ENCODE measurements at places on chromosomes 4 and X.

GRCh38 chr4:106423791-106424190 is 55.2 kb upstream of the GIMD1 start:
- no peak for DNase-seq

- no peak for DNase-seq
Measured at GRCh38 chr4:46270986-46271596, 118.8 kb downstream of the GABRA2 start.

DNA sequence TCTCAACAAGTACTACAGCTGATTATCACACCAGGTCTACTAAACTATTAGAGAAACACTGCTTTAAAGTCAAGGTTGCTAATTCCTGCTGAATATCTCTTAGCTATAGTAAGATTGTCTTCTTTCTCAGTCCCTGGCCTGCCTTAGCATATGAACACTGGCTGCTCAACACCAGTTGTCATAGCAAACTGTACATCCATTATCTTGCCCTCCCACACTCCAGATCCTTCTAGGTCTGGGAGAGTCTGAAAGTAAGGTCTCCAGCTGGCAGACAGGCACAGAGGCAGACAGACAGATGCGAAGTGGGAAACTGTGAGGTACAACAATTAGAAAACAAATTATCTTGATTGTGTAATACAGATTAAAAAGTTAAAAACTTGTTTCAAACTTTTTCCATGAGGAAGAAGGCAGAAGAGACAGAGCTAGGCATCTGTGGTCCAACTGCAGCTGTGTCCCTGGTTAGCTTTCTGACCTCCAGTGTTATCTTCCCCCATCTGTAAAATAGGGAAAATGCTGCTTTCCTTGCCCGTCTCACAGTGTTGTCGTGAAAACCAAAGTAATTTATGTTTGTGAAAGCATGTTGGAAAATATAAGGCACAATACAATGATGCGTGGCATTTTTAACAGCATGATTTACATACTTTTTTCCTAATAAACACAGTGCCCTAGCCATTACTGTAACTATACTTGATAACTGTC is 133.8 kb downstream of the KLHL13 start:
- DNase-seq = no peak

- peak; percentile 57 for DNase-seq
Measured at GRCh38 chr4:118557298-118557851, 127.8 kb upstream of the METTL14 start.

GRCh38 chr4:36511785-36512184 is 230.4 kb downstream of the DTHD1 start:
- no peak for DNase-seq

DNA sequence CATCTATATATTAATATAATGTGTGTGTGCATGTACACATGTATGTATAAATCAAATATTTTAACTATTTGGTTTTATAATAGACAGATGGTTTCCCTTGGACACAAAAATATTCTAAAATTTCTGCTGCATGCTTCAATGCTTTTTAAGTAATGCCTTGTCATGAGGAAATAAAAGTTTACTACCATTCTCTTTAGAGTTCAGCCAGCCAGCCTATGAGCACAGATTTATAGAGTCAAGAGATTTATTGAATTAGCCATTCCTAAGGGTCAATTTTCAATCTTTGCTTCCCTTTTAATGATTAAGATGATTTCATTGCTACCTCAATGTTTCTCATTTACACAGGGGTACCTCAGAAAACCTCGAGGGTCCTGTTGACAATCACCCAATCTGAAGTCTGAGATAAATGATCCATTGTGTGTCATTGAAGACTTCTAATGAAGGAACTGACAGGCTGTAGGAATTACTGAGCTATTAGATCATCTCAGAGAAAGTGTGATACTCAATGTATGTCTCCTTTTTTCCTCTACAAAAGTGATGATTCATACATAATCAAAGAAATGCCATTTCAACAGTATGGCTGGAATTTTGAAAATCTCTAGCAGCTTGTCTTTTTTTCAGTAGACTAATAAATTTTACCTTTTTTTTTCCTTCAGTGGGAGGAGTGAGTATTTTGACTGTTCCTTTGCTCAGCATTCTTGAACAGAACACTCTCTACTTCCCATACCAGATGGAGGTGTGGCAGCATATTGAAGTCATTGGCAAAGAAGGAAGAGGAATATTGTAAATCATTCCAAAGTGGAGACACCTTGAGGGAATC is 222.6 kb upstream of the PCDH18 start:
- no peak for DNase-seq

DNA sequence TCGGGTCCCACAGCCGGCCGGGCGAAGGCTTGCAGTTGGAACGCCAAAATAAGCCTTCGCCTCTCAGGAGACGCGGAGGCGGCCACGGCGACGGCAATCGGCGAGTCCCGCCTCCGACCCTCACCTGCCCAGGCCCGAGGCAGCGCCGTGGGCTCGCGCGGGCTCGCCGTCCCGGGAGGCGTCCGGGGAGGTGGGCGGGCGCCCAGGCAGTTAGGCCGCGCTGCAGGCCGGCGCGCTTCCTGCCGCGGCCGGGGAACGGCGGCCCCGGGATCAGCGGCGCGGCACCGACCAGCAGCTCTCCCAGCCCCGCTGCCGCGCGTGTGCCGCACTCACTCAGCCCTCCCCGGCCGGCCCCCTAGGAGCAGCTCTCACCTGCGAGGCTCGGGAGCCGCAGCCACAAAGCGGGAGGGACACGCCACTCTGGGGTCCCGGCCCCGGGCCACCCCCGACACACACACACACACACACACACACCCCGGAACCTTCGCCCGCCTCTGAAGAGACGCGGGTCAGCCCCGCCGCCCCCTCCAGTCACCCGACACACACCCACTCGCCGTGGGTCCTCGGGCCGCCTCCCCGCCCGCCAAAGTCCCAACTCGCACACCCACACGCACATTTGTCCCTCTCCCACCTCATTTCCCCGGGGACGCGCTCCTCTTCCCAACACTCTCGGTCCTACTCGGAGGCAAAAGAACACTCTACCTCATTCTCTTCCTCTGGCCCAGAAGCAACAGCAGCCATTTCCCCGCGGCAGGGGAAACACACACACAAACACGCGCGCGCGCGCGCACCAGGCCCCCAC is at the start of gene CNOT6L:
Gene CNOT6L (minus strand): TSS at position 767 of the 802 bp plus-strand sequence. CDS start 60 bp downstream, at position 707.
- peak; percentile 54 for DNase-seq

DNA sequence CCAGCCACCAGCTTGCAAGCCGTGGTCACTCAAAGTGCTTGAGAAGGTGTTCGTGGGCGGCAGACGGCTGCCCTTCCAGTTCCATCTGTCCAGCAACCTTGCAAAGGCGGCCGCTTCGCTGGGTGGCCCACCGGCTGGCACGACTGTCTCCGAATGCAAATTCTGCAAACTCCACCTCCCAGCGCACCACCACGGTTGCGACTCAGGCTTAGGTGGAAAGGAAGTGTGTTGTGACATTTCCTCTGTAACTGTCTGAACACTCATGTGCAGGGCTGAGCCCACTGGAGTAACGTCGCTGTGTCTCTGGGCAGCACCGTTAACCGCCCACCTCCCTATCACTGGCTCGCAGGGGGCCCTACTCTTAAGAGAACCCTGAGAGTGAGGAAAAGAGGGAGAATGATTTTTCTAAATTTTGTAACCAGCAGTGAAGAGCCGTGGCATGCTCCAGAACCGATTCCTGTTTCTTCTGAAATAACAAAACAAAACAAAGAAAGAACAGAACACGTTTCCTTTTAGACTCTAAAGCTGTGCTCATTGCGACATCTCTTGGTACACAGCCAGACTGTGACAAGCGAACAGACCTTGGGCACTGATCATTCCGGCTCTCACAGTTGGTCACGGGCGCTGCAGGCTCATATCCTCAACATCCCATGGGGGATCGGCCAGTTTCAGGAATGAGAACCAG is at the start of gene P2RY8:
Gene P2RY8 (minus strand): TSS at position 155 of the 685 bp plus-strand sequence. CDS start 70,627 bp downstream, outside the sequence.
- DNase-seq = peak; percentile 10

GRCh38 chrX:38811515-38812243 is 10.4 kb downstream of the MID1IP1 start:
- no peak for DNase-seq

DNA sequence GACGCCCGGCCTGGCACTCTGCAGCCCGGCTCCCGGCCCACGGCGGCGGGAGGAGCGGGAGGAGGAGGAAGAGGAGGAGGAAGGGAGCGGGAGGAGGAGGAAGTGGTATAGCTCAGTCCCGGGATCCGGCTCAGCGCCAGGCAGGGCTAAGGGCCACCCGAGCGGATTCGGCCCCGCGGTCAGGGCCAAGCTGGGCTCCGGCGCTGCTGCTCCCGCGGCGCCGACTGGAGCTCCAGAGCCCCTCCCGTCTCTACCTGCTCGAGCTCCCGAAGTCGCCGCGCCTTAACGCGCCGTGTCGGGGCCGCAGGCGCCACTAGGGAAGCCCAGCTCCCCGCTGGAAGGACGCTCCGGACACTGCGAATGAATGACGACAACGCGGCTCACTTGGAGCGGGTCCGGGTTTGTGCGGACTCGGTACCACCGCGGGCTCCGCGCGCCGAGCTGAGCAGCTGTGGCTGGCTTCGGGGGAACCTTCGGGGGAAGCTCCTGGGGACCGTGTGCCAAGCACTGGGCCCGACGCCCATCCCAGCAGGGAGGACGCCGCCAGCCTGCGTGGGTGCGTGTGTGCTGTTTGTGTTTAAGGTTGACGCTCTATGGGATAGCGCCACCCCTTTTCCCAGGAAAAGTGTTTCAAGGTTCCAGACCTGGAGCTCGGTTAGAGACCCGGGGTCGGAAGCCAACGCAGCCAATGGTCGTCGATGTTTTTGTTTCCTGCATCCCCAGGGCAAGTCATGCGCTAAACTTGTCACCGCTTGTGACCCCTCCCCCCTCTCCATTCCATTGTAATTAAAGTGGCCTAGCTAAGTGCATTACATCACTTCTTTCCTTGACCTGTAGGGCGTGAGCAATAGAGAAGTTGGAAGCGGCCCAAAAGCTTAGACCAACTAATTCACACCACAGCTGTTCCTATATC is at the start of gene TBC1D9:
Gene TBC1D9 (minus strand): TSS at position 67 of the 913 bp plus-strand sequence. CDS start 340 bp downstream, outside the sequence.
- peak; percentile 69 for DNase-seq

DNA sequence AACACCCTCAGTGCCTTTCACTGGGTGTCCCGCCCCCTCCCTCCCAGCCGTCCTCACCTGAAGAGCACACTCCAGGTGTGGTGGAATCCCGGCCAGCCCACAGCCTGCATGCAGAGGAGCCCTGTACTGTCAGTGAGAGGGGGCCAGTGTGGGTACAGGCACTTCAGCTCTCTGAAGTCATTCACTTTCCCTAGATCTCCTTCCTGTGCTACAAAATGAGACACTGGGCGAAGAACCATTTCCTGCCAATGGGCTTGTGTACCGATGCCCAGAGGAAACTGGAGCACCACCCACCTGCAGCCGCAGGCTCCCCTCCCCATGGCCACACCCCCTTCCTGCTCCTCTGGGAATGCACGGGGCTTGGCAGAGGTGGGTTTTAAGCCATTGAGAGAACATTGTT is 73.9 kb upstream of the C4orf50 start:
- no peak for DNase-seq

DNA sequence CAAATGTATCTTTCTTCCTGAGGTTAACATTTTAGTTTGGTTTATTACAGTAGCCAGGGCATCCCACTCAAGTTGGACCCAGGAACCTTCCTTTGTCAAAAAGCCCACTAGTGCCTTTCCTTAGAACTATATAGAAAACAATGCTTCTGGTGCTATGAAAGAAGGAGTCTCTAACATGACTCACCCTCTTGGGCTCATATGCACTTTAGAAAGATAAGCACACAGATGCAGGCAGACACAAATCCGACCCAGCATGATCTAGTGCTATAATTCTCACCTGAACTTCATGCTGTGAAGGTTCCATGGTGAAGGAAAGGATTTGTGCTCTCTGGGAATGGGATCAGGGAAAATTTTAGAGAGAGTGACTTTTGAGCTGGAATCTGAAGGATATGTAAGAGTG is 289.4 kb downstream of the ANKRD50 start:
- no peak for DNase-seq

- DNase-seq = no peak
Measured at GRCh38 chrX:105323928-105324327, 103.4 kb upstream of the TEX13A start.

DNA sequence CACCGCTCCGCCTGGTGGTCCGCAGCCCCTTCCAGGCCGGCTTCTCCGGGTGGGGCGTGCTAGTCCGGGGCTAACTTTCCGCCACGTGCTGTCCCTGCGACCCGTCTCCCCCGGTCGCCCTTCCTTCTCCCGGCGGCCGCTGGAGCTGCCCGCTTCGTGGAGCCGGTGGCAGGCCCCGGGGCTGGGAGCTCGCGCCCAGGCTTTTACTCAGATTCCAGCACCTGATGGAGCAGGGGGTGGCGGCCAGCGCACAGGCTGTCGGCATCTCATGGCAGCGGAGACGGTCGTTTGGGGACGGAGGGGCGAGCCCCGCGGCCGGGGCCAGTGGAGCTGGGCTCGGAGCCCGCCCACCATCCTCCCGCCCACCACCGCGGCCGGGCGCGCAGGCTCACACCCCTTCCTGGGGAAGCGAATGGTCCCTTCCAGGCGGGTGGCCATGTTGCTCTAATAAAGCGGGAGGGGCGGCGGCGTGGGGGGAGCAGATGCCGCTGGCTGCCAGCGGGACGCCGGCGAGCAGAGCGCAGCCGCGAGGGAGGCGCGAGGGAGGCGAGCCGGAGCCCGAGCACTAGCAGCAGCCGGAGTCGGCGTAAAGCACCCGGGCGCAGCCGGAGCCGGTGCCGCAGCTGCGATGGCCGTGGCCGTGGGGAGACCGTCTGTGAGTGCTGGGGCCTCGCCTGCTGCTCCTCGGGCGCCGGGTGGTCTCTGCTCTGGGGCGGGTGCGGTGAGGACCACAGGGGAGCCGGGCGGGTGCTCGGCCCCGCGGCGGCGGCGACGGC is at the start of gene SEPTIN11:
Gene SEPTIN11 (plus strand): TSS at position 477 of the 776 bp plus-strand sequence. CDS start 152 bp downstream, at position 629.
- DNase-seq = peak; percentile 67

GRCh38 chrX:30150196-30150895 is 65.0 kb upstream of the MAGEB2 start:
- DNase-seq = no peak

DNA sequence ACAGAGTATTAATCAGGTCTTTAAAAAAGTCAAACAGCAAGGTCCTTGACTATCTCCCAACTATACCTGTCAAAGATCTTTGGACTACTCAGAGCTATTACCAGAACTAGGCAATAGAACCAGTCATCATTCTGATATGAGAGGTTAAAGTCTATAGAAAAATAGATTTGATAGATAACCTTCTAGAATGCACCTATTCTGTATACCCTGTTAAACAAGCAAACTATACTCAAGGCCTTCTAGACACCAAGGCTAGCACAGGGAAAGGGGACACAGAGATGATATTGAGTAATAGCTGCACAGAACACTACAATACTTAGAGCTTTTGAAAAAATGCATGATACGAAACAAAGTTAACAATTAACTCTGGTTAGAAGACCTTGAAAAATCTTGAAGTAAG is 149.5 kb downstream of the NR3C2 start:
- no peak for DNase-seq

- DNase-seq = no peak
Measured at GRCh38 chrX:133645977-133646718, 230.9 kb upstream of the GPC4 start.

GRCh38 chrX:78517124-78517523 is 142.0 kb downstream of the RTL3 start:
- DNase-seq = no peak

GRCh38 chr4:155564880-155565279 is 101.8 kb upstream of the GUCY1A1 start:
- DNase-seq = no peak

GRCh38 chr4:85675076-85676049 is 200.4 kb downstream of the ARHGAP24 start:
- DNase-seq = no peak
